ENCODE measurements at places on chromosomes 11 and 22.

DNA sequence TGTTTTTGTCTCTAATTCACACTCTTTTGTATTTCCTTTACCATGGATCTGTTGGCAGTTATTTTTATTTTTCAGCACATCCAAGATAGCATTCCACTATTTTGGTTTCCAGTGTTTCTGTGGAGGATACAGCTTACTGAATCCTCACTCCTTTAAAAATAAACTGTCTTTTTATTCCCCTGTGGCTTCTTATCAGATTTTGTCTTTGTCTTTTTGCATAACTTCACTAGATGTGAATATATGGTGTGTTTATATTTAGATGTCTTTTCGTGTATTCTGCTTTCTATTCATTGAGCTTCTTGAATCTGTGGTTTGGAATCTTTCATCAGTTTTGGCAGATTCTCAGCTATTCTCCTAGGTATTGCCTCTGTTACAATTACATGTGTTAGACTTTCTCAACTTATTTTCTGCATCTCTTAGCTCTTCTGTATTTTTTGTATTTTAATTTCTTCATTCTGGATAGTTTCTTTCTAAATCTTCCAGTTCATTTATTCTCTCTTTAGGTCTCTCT, 7.4 kb upstream of the ATXN10 start:
- DNase-seq = peak; percentile 54

DNA sequence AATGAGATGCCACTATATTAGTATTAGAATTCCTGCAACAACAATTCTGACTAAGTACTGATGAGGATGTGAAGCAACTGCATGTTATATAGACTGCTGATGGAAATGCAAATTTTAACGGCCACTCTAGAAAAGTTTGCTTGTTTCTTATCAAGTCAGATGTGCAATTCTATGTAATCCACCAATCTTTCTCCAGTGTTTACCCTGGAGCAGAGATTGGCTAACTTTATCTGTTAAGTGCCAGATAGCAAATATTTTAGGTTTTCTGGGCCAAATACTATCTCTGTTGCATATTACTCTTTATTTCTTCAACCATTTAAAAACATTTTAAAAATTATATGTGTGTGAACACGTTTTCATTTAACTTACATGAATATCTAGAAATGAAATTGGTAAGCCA, 586.9 kb downstream of the FAM181B start:
- no peak for DNase-seq

DNA sequence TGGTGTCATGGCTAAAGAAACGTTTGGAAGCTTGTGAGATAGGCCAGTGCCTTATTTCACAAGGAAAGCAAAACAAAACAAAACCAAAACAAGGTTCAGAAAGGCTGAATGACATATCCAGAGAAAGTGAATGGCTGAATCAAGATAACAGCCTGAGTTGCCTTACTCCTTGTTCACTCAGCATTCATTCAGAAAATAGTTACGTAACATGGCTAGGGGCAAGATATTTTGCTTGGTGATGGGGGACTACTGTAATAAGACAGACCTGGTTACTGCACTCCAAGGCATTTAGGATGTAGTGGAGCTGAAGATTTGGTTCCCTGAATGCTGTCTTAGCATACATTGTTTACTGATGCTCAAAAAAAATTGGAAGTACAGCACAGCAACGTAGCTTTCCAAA, 47.7 kb downstream of the C11orf91 start:
- peak; percentile 12 for DNase-seq

DNA sequence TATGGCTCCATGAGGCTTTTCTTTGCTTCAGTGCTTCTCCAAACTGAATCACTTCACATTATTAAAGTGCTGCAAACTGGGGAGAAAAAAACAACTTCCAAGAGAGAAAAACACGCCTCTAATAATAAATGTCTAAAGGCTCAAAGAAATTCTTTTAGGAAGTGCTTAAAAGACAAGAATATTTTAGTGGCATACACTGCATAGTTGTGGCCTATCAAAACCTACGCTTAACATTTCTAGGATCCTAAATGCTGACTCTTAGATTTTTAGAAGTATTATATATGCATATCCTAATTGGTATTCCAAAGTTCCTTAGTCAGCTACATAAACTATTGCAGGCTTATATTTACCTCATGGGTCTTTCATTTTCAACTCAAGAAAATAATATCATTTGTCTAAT, 879.0 kb upstream of the CCDC90B start:
- DNase-seq = no peak

DNA sequence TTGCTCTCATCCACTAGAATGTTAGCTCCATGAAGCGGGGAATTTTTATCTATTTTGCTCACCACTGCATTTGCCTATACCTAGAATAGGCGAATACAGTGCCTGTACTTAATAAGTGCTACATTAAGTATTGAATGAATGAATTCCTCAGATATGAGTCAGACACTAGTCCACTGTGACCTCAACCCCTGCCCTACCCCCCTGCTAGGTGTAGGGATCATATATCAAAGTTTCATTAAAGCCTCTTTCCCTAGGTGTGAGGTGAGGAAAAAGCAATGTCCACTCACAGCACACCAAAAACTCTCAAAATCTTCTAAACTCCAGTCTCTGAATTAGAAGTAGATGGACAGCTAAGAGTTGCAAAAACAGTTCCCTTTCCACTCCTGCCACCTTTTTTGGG, 9.8 kb upstream of the PSMA1 start:
- no peak for DNase-seq

DNA sequence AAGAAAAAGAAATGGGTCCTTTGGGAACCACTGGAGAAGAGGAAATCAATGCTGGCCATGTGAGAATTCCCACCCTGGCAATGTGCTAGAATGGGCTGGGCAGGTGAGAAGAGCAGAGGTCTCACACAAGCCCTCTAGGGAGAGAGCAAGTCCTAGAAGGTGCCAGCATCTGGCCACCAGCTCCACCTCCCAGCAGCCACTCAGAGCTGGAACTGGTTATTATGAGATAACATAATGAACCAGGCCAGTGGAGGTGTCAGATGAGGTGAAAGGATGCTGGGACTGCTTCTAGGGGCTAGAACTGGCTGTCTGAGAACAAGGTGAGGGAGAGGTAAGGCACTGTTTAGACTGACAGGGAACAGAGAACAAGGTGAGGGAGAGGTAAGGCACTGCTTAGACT, 29.3 kb downstream of the NEFH start:
- DNase-seq = no peak
